ENCODE measurements at places on chromosomes 6 and 20. TPM values are rescaled to one million over a fixed set of nuclear protein-coding genes. Genes with fewer than 3 reads are reported as not detected.

TMC2 gene
- total RNA-seq = not detected

NOTCH4 gene
- total RNA-seq = 14.0 TPM

DNA sequence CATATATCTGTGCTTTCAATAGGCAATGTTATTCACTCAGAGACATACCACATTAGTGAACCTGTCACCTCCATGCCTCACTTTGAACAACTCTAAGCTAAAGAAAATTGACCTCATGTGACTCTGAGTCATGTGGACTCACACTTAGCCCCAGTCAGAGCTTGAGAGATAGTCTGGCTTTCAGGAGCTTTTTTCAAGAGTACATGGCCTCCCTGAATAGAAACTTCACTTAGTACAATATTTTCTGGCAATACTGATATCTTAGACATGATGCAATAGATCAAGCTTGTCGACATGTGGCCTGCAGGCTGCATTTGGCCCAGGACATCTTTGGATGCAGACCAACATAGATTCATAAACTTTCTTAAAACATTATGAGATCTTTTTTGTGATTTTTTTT lies 8.5 kb downstream of the SPTLC3 start:
- no peak for DNase-seq

- DNase-seq = no peak
These were observed 3.5 kb upstream of the UBE2V1 start for GRCh38 chr20:50116368-50116999.

- DNase-seq = peak; percentile 31
These were observed 111.7 kb downstream of the FAM50B start for GRCh38 chr6:3960754-3961361.

- no peak for DNase-seq
These were observed 10.9 kb upstream of the GCM1 start for GRCh38 chr6:53159558-53159957.

GRCh38 chr20:3014662-3015061 lies 28.8 kb upstream of the GNRH2 start:
- DNase-seq = no peak

GRCh38 chr6:68634726-68635411 lies at the start of gene ADGRB3:
ADGRB3 (plus strand) TSS chr6:68635282; CDS start chr6:68638676, 3,394 bp downstream.
- peak; percentile 94 for DNase-seq

GRCh38 chr20:57702091-57702490 lies 7.7 kb downstream of the PMEPA1 start:
- no peak for DNase-seq

CCDC170 gene
- 1.2 TPM for total RNA-seq

DNA sequence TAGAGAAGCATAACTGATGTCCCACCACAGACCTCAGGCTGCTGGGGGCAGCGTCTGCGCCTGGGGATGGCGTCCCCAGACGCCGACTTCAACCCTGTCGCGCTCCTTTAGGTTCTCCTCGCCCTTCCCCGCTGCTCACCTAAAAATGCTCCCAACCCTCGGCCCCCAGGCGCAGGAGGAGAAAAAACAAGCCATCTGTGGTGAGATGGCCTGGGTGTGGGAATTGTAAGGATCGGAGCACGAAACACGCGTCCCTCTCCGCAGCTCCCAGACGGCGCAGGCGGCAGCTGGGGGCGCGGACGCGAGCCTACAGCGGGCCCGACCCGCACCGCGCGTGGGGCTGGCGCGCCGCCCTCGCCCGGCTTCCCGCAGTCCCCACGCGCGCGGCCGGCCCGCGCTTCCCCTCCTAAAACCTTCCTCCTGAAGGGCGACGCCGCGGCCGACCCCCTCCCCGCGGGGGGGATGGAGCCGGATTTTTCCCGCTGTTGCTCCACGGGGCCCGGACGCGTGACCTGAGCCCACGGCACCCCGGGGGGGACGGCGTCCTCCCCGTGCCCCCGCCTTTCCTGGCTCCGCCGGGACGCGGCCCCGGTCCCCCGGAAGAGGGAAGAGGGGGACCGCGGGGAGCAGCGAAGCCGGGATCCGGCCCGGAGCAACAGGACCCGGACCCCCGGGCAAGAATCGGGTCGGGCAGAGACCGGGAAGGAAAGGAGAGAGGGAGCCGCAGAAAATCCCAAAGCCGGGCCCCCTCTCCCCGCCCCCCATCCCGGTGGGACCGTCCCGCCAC lies 611 bp downstream of the EPB41L2 start:
- peak; percentile 56 for DNase-seq

- no peak for DNase-seq
These were observed 20.7 kb downstream of the METTL24 start for GRCh38 chr6:110337486-110337885.

- no peak for DNase-seq
These were observed 648.7 kb upstream of the FLRT3 start for GRCh38 chr20:14986026-14986655.

GRCh38 chr6:38593409-38593808 lies 46.3 kb downstream of the BTBD9 start:
- no peak for DNase-seq

- DNase-seq = peak; percentile 78
These were observed 142.9 kb downstream of the WDR27 start for GRCh38 chr6:169558774-169559441.

- no peak for DNase-seq
These were observed 78.8 kb upstream of the CDH4 start for GRCh38 chr20:61173267-61173666.

SLC22A7 gene
- total RNA-seq = not detected

DNA sequence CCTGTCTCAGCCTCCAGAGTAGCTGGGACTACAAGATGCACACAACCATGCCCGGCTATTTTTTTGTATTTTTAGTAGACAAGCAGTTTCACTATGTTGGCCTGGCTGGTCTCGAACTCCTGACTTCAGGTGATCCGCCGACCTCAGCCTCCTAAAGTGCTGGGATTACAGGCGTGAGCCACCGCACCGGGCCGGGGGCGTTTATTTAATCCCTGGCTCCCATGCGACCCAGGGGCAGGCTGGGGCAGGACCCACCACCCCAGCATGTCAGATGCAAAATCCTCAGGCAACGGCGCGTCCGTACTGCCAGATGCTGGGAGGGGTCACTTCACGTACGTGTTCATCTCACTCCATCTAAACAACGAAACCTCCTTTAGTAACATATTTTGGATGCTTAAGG lies 518.7 kb upstream of the NOX3 start:
- no peak for DNase-seq

GRCh38 chr6:138455746-138456400 lies 43.4 kb downstream of the NHSL1 start:
- DNase-seq = no peak

- no peak for DNase-seq
These were observed 60.9 kb upstream of the SMIM8 start for GRCh38 chr6:87261534-87261933.

GRCh38 chr20:64162239-64162910 lies 1.9 kb upstream of the MYT1 start:
- DNase-seq = no peak

DNA sequence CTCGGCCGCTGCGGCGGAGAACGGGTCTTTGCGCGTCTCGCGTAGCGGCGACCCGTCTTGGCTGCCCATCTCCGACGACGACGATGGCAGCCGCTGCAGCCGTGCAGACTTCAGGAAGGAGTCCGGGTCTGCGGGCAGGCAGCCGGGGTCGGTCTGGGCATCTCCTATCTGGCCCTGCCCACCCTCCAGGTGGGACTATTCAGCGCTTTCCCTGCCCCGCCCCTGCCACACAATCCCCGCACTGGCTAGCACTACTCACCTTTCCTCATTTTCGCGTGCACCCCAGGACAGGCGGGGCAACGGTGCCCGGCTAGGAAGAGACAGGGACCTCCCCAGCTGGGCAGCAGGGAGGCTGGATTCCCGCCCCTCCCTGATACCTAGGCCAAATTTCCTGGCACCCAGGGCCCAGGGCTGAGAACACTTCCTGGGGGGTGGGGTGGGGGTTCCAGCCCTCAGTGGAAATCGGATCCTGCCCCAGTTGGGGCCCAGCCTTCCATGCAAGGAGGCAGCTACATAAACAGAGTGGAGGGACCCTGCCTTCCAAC lies 9.2 kb downstream of the GGT7 start:
- DNase-seq = no peak

LRRN4 gene
- total RNA-seq = under 0.01 TPM

GRCh38 chr20:45801851-45802250 lies 10.1 kb downstream of the DNTTIP1 start:
- DNase-seq = no peak

DEF6 gene
- total RNA-seq = 6.1 TPM

- DNase-seq = peak; percentile 14
These were observed 267.6 kb upstream of the PRND start for GRCh38 chr20:4454111-4454510.

DNA sequence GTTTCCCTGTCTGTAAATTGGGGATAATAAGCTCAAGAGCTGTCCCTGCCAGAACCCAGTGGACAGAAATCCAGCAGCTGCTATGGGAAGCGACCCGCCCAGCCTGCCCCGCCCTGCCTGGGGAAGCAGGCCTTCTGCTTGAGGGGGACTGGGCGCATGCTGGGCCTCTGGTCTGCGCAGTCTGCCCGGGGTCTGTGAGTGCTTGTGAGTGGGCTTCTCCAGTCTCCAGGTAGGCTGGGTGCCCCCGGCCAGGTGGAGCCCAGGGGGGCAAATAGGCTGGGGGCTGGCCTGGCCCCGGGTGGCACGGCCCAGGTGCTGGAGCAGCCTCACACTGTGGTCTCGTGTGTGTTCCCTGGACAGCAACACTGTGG lies 648 bp upstream of the RBBP8NL start:
- DNase-seq = no peak

- no peak for DNase-seq
These were observed 14.3 kb upstream of the ZBTB9 start for GRCh38 chr6:33439956-33440648.

GRCh38 chr6:143117108-143117507 lies 56.4 kb downstream of the AIG1 start:
- no peak for DNase-seq

CHRNA4 gene
- 0.71 TPM for total RNA-seq

OXT gene
- total RNA-seq = 0.66 TPM

DNA sequence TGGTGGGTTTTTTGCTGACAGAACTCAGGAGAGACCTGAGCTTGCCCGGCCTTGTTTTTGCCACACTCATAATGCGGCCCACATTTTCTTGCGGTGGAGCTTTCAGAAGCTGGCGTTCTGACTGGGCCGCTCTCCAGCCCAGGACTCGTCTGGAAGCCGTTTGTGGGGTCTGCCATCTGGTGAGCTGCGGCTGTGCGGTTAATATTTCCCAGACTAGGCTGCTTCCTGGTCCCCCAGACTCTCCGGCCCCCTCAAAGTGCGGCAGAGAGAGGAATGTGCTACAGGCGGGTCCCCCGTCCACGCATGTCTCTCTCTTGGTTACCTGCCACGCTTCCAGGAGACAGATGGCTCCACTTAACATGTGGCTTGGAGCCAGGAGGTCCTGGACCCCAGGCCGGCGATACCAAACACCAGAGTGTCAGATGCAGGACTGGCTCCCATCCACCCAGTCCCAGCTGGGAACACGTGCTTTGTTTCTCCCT lies 128.9 kb upstream of the PMEPA1 start:
- DNase-seq = peak; percentile 49

OTOR gene
- total RNA-seq = 0.35 TPM

DNA sequence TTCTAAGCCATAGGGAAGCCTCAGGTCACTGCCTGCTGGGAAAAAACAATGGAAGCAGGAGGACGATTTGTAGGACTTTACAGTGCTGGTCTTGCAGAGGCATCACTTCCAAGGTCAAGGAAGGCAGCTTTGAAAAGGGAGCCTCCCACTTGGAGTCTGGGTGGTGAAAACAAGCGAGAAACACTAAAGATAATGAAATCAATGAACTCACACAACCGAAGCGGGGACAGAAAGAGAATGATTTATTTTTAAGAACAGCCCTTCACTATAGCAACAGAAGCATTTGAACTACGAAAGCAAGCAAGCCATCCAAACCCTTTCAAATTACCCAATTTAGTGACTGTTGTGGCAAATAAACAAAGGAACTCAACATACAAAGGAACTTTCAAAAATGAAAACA lies 227.5 kb downstream of the THBS2 start:
- DNase-seq = no peak

DNA sequence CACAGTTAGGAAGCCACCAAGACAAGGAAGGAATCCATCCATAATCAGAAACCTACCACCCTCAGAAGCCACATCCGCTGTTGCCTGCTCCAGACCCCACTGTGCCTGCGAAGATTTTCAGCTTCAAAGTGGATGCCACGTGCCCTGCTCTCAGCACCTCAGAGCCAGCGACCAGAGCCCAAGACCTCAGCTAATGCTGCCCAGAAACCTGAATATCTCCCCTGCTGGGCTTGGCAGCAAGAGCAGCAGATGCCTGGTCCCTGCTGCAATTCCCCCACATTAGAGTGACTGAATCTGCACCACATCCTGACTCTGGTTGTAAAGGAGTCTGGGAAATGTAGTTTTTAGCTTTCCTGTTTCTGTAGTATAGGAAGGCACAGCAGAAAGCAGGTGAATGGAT lies 10.7 kb upstream of the ULBP3 start:
- DNase-seq = no peak

TUBE1 gene
- total RNA-seq = 22.0 TPM

GRCh38 chr6:116983375-116983774 lies 106.3 kb downstream of the RFX6 start:
- no peak for DNase-seq

- peak; percentile 22 for DNase-seq
These were observed 71.0 kb upstream of the SAMD3 start for GRCh38 chr6:130293800-130294199.

REPS1 gene
- total RNA-seq = 28.2 TPM

MUC22 gene
- not detected for total RNA-seq

GRCh38 chr6:38591439-38591838 lies 48.3 kb downstream of the BTBD9 start:
- DNase-seq = no peak

IPCEF1 gene
- 1.4 TPM for total RNA-seq

C20orf202 gene
- 0.35 TPM for total RNA-seq

Measured in muscle of leg (tissue), 16 donors.